Chondrocyte (in vitro differentiated cells): ENCODE measurements at places on chromosomes 2 and 18. TPM values are rescaled to one million over a fixed set of nuclear protein-coding genes. Genes with fewer than 3 reads are reported as not detected.

GRCh38 chr18:23981369-23981980 lies 33.1 kb upstream of the TTC39C start:
- H3K4me1 ChIP-seq = peaks cover 12% of the 10 kb centered on the region
- peak overlapping the region; percentile 33 for H3K27ac ChIP-seq
- peaks cover 9% of the 10 kb centered on the region for H3K27me3 ChIP-seq
- H3K36me3 ChIP-seq = peaks cover 5% of the 10 kb centered on the region
- DNase-seq = no peak
- H3K4me3 ChIP-seq = no peak overlapping the region

- H3K4me3 ChIP-seq = no peak overlapping the region
- peaks cover 1% of the 10 kb centered on the region for H3K27me3 ChIP-seq
- no peak overlapping the region for H3K27ac ChIP-seq
Measured at GRCh38 chr18:75871596-75871995, 444.1 kb upstream of the SMIM21 start.

DNA sequence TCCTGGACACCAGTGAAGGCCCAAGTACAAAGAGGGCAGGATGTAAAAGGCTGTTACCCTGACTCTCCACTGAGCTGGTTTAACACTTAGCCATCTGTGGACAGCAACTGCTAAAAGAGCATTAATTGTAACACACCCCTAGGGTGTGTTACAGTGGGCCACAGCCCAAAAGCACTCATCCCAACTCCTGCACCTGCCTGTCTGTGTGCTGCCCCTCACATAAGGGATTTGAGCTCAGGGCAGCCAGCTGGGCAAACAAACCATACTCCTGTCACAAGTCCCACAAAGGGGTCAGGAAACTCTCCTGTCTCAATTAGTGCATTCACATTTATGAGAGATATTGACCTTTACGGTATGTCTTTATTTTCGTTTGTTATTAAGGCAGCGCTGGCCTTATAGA lies 833.1 kb upstream of the NXPH2 start:
- no peak for DNase-seq
- H3K4me3 ChIP-seq = no peak overlapping the region
- H3K27ac ChIP-seq = no peak overlapping the region
- H3K27me3 ChIP-seq = no peaks in the 10 kb centered on the region
- H3K36me3 ChIP-seq = no peaks in the 10 kb centered on the region

Gene GAD1
- total RNA-seq = not detected in 3 replicates

GRCh38 chr18:21629089-21629832 lies 17.1 kb downstream of the SNRPD1 start:
- H3K27ac ChIP-seq = no peak overlapping the region
- H3K36me3 ChIP-seq = peaks cover 23% of the 10 kb centered on the region
- H3K4me1 ChIP-seq = no peaks in the 10 kb centered on the region
- DNase-seq = no peak

Gene AMER3
- not detected in 3 replicates for total RNA-seq

DNA sequence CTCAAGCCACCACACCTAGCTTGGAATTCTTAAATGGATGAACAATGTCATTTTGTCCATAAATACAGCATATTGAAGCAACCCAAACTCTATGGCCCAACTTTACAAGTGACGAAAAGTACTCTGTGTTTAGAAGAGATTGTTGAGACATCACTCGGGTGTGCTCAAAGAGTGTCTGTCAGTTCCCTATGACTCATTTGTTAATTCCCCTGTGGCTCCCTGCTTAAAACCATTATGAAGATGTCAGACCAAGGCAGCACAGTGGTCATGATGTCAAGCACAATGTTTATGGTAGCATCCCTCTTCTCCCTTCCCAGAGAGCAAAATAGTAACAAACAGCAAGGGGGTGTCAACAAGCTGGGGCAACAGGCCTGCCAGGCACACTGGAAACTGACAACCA lies 3.0 kb downstream of the LYG1 start:
- no peak overlapping the region for H3K27ac ChIP-seq
- no peak overlapping the region for H3K4me3 ChIP-seq
- peaks cover 5% of the 10 kb centered on the region for H3K36me3 ChIP-seq
- H3K4me1 ChIP-seq = no peaks in the 10 kb centered on the region
- no peak for DNase-seq

- peaks cover 56% of the 10 kb centered on the region for H3K4me1 ChIP-seq
- no peak for DNase-seq
- peaks cover 10% of the 10 kb centered on the region for H3K36me3 ChIP-seq
- H3K27ac ChIP-seq = peak overlapping the region; percentile 91
Measured at GRCh38 chr2:174835797-174836255, 71.6 kb upstream of the CHRNA1 start.

Gene TUBA4B
- not detected in 3 replicates for total RNA-seq

DNA sequence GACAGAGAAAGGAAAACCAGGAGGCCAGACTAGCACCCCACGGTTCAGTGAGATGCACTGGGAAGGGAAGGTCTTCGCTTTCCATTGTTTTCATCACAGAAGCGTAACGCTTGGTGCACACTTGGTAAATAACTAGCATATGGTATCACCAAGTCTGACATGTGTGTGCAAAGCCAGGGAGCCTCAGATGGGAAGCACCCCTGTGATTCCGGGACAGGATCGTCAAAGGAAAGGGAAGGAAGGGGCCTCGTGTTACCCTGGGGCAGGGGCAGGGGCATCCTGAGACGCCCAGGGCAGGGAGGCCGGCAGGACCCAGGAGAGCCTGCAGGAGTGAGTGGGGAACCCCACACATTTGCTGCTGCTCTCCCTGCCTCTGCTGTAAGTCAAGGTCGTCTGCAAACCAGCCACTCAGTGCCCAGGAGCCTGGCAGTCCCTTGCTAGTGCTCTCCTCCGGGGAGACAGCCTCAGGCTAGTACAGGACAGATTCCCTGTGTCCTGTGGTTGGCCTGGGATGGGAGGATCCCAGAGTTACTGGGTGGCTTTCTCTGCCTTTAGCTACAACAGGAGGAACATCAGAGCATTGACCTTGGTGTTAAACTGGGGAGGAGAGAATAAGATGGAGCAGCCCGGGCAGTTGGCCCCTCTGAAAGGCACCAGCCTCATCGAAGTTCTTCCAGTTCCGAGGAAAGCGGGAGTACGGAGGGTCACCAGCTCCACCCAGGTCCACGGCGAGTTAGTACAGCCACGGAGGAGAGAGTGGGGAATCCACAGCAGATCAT lies 192.5 kb downstream of the NDUFA10 start:
- no peak overlapping the region for H3K4me3 ChIP-seq
- no peaks in the 10 kb centered on the region for H3K4me1 ChIP-seq
- H3K36me3 ChIP-seq = no peaks in the 10 kb centered on the region
- peaks cover 11% of the 10 kb centered on the region for H3K27me3 ChIP-seq

DNA sequence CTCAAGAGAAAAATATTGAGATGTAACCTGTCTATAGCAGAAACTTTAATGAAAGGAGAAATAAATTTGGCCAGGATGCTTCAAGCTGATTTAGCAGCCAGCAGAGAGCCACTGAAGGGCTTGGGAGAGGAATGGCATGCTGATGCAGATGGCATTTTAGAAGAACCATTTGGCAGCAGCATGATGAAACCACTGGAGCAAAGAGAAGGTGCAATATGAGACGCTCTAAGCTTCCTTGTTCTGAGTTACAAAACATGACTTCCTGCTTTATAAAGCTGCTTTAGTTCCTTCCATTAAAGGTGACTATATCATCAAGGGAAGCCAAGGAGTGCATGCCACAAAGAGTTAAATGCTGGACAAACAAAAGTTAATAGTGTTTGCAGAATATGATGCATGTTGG lies 189.7 kb downstream of the PID1 start:
- no peaks in the 10 kb centered on the region for H3K36me3 ChIP-seq
- H3K27ac ChIP-seq = no peak overlapping the region
- DNase-seq = no peak
- no peak overlapping the region for H3K4me3 ChIP-seq

DNA sequence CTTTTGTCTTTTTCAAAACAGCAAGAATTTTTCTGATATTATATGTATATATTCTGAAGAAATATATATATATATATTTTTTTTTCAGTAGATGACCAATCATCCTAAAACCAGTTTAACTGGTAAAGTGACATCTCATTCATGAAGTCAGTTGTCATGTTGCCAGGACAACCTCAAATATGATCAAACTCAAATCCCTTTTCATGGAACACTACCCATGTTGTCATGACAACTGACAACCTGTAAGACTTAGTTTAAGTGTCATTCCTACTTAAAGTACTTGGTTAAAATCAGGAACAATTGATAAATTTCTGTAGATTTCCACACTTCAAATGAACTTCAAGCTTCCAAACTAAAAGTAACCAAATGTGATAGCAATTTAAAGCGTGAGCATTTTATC lies 101.8 kb upstream of the ERBB4 start:
- no peak overlapping the region for H3K4me3 ChIP-seq
- DNase-seq = no peak
- H3K27me3 ChIP-seq = peaks cover 27% of the 10 kb centered on the region
- no peaks in the 10 kb centered on the region for H3K36me3 ChIP-seq
- no peaks in the 10 kb centered on the region for H3K4me1 ChIP-seq
- H3K27ac ChIP-seq = no peak overlapping the region

DNA sequence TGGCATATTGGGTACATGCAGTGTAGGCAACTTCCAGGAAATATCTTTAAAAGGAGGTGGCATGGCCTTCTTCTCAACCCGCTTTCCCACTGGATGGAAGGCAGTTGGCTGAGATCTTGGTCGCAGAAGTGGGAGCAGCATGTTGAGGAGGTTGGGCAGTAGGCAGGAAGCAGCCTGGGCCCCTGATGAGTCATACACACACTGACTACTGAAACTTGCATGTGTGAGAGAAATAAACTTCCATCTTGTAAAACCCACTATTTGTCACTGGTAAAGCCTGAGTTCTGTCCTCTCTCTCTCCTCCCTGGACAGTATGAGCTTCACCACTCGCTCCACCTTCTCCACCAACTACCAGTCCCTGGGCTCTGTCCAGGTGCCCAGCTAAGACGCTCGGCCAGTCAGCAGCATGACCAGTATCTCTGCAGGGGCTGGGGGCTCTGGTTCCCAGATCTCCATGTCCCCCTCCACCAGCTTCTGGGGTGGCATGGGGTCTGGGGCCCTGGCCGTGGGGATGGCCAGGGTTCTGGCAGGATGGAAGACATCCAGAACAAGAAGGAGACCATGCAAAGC lies 233.8 kb upstream of the SPRED2 start:
- peaks cover 3% of the 10 kb centered on the region for H3K36me3 ChIP-seq
- H3K4me1 ChIP-seq = peaks cover 33% of the 10 kb centered on the region
- peaks cover 3% of the 10 kb centered on the region for H3K27me3 ChIP-seq
- H3K27ac ChIP-seq = peak overlapping the region; percentile 65

Gene KCNJ3
- total RNA-seq = 0.07 to 0.51 TPM in 2 of 3 replicates, not detected in the other

GRCh38 chr2:47272031-47272864 lies 117.1 kb upstream of the STPG4 start:
- no peak for DNase-seq
- no peak overlapping the region for H3K27ac ChIP-seq
- H3K4me1 ChIP-seq = peaks cover 44% of the 10 kb centered on the region

DNA sequence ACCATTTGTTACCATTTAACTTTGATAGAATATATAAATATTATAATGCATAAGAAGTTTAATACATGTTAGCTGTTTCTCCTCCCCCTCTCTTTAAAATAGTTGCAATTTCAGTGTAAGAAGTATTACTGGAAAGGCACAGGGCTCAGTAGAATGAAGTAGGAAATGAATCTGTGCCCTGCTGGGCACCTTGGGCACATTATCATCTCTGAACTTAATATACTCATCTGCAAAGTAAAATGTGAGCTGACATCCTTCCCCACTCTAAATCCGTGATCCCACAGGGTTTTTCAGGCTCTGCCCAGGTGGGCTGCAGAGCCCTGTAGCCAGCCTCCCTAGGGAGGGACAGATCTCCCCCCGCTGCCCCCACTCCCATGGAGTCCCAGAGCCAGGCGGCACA lies 56.8 kb downstream of the DPP4 start:
- peaks cover 49% of the 10 kb centered on the region for H3K27me3 ChIP-seq
- H3K4me3 ChIP-seq = no peak overlapping the region

DNA sequence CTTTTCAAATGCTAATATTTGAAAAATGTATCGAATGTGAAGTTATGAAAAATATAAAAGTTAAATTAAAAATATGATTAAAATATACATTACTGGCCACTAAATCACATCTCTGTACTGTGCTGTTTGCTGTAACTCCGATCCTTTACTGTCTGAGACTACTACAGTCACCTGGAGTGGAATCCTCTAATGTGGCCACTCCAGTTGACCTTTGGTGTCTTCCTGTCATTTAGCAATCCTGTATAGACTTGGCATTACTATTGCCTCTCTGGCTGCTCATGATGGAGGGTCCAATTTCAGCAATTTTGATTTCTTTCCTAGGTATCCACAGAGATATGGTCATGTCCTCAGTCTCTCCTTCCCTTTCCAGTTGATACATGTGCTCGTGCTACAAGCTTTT lies 560.0 kb downstream of the CCDC85A start:
- H3K27me3 ChIP-seq = no peaks in the 10 kb centered on the region
- H3K4me3 ChIP-seq = no peak overlapping the region
- H3K4me1 ChIP-seq = peaks cover 36% of the 10 kb centered on the region
- no peak for DNase-seq
- no peak overlapping the region for H3K27ac ChIP-seq

Gene SDC1
- total RNA-seq = 11.4 to 13.2 TPM (median 12.6 TPM) in 3 replicates

GRCh38 chr2:129894616-129895015 lies 84.8 kb upstream of the RAB6C start:
- peaks cover 3% of the 10 kb centered on the region for H3K36me3 ChIP-seq
- H3K27ac ChIP-seq = no peak overlapping the region
- DNase-seq = no peak
- H3K4me1 ChIP-seq = no peaks in the 10 kb centered on the region
- H3K4me3 ChIP-seq = no peak overlapping the region

- no peak overlapping the region for H3K4me3 ChIP-seq
- H3K27me3 ChIP-seq = no peaks in the 10 kb centered on the region
- no peak for DNase-seq
- H3K27ac ChIP-seq = peak overlapping the region; percentile 59
Measured at GRCh38 chr2:230722207-230722885, 9.7 kb downstream of the CAB39 start.

Gene DIPK1C
- total RNA-seq = not detected in 3 replicates
